ENCODE measurements at places on chromosomes 6 and 20.

DNA sequence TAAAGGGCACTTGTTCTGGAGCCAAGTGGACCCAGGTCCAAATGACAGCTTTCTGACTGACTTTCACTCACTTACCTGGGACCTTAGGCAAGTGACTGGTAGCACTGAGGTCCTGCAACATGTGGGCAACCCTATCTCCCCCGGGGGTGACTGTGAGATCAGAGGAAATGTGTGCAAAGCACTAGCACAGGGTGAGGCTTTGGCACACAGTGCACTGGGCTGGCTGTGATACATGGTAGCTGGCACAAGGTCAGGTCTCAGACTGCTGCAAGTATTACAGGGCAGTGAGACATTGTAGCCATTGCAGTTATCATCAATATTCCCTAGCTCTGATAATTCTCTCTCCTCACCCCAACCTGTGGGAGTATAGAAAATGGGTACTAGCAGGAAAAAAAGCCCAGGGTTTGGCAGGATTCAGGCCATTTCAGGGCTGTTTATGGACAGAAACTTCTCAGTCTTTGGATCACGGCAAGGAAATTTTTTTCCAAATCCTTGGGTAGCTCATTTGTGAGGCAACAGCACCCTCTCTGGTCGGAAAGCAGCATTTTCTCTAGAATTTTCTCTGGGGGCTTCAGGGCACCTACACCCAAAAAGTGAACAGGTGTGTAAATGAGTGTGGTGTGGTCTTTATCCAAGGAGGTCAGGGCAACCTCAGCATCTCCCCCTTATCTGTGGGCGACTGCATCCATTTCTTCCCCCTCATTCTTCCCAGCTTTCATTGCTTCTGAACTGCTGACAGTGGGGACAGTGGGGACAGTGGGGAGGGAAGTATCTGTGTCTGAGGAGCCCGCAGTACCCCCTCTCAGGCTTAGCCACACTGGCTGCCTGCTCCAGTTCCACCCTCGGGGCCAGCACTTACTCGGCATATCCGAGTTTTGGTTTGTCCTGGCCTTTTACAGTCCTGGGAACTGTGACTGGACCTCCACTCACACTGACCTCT is 148.7 kb upstream of the PHACTR3 start:
- peak; percentile 42 for DNase-seq

DNA sequence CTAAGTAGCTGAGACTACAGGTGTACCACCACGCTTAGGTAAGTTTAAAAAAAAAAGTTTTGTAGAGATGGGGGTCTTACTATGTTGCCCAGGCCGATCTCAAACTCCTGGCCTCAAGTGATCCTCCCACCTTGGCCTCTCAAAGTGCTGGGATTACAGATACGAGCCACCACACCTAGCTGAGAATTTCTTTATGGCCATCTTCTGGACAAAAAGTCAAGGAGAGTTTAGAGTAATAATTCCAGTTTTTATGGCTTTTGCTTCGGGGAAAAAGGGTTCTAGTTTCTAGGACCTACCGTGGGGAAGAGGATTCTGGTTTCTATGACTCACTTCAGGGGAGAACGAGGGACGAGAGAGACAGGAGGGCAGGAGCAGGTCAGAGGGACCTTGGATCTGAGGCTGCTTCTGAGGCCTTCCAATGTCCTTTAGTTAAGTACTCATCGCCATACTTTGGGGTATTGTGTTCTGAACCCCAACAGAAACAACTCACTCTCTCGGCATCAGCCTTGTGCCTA is 69.3 kb upstream of the IER3 start:
- no peak for DNase-seq

DNA sequence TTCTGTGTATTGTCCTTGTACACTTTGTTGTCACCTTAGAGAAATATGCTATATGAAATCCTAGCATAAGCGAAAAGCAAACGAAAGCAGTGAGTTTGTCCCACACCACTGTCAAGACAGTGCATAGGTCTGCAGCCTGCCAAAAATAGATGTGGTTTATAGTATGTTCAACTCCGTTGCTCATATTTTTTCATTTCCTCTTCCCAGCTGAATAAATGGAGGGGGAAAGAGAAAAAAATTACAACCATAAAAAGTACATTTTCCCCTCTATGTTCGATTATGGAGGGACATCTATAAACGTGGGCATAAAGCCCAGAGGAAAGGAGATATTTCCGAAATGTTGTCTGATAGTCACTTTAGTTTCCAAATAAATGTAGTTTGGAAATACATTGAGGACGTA is 25.8 kb downstream of the PRL start:
- no peak for DNase-seq

DNA sequence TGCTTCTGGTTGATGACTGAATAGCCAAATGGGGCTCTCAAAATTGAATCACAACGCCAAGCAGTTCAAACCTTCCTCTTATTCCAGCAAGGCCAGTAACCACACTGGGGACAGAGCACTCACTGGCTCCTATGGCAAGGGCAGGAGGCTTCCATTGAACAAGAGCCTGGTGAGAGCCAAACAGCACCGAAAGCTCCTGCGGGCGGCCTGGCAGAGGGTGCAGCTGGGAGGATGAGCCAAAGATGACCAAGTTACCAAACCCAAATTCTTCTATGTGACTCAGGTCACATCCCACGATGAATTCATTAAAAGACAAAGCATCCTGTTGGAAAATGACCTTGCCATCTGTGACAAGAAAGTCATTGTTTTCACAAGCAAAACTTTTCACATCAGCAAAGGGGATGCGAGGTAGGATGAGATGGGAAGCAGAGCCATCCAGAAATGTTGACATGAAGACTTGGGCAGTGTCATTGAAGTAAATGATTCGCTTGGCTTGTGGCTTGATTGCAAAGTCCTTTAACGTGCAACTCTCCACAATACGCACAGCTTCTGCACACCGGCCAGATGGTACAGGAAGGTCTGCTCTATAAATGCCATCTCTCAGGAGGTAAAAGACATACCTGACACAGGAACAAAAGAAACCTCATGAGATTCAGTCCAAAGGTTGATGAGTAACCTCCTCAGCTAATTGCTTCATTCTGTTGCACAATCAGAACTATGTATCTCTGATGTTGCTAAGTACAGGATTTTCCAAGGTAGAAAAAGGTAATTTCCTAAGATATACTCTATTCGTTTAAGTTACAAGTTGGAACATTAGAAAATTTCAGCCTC is 36.3 kb downstream of the ROS1 start:
- no peak for DNase-seq

- no peak for DNase-seq
Observed at GRCh38 chr6:125513978-125514377, 212.2 kb upstream of the HDDC2 start.

GRCh38 chr6:150280703-150281102 is 88.1 kb upstream of the IYD start:
- DNase-seq = no peak

- DNase-seq = no peak
Observed at GRCh38 chr6:106764353-106764980, 135.1 kb downstream of the QRSL1 start.

DNA sequence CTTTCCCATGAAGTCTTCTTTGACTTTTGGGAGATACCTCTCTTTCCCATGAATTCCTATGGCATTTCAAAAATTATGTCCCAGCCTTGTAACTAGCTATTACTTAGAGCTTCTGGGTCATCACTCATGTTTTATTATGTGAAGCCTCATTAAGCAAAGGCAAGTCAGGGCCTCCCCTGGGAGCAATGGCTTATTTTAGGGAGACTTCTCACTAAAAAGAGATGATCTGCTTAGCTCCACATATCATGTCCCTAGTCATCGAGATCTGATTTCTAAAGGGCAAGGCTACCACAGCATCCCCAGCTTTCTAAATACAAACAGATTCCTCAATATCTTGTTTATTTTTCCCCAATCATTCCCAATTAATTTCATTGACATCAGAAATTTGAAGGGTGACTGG is 154.0 kb upstream of the MANEA start:
- no peak for DNase-seq

- no peak for DNase-seq
Observed at GRCh38 chr6:36539814-36540568, 7.3 kb downstream of the STK38 start.

DNA sequence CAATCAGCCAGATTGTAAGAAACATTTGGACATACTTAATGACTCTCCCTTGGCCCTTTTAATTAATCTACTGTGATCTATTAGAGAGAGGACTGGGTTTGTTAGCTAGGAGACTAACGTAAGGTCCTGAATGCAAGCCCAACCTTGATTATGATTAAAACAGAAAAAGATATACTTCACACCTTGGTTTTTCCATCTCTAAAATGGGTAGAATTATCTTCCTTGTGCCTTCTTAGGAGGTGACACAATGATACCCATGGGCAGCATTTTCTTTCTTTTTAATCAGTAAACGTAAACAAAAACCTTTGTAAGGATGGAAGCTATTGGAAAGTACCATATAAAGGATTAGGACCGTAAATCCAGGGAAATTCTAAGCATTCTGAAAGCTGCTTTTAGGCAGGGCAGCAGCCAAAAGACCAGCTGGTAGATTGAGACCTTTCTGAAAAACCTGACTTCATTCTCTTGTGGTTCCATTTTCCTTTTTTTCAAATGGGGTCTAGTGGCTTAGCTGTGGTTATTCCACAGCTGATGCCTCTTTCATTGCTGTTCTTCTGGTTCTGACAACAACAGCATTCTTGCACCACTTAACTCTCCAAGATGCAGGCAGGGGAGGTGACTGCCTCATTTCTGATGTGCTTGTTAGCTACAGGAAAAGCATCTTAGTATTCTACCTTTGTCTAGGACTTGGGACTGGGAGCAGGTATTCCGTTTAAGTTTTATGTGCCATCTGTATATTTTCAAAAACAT is 27.4 kb downstream of the RREB1 start:
- no peak for DNase-seq

GRCh38 chr20:48771542-48771941 is 56.3 kb downstream of the PREX1 start:
- DNase-seq = no peak

GRCh38 chr20:58854638-58855471 is 2.3 kb downstream of the GNAS start:
- DNase-seq = no peak

DNA sequence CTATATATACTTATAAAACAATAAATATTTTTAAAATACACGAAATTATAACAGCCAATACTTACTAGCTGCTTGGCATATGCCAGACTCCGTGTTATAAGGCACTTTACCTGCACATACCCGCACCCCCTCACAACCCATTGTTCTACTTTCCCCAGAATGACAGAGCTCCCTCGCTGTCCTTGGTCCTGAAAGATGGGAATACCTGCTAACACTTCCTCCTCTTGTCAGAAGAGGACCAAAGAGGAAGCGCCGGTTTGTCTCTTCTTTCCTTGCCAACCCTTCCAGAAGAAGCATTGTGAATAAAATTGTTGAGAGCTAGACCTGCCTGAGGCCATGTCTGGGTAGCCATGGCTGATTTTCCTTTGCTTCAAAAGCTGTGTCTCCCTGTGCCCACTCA is 149.3 kb downstream of the PTPRT start:
- DNase-seq = no peak

- no peak for DNase-seq
Observed at GRCh38 chr6:20058912-20059311, 153.4 kb downstream of the MBOAT1 start.

DNA sequence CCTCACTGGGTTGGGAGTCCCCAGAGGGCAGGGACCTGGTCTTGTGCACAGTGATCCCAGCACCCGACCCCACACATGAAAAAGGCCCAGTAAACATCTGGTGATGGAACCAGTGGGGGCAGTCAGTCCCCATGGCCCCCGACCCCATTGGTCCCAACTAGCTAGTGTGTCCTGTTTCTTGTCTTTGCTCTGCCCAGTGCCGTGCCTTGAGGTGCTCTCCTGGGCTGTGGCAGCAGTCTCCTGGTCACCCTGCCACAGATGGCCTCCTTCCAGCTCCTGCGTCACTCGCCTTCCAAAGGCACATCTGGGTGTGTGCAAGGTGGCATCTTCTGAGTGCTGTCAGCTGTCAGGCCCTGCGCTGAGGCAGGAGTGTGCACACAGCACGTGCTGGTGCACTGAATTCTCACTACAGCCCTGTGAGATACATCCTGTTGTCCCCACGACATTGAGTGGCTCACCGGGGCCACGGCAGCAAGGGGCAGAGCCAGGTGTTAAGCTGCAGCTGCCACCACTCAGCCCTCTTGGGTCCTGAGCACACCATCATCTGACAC is 3.9 kb downstream of the NPEPL1 start:
- no peak for DNase-seq

DNA sequence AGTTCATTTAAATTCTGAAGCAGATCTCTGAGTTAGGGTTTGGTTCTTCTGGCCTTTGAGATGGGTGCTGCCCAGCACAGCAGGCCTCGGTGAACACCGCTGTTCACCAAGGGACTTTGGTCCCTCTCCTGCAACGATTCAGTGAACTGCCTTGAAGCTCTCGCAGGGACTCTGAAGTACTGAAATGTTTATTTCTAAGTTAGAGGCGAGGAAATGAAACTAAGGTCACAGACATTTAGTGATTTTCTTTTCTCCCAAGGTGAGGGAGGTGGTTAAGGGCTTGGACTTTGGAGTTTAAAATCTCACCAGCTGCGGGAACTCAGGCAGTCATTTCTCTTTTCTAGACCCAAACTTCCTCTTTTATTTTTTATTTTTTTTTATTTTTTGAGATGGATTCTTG is 26.2 kb downstream of the E2F3 start:
- DNase-seq = no peak
